ENCODE measurements at places on chromosomes 6 and 20.

- DNase-seq, result no peak
These were observed 47.6 kb downstream of the BACH2 start for GRCh38 chr6:90249034-90249433.

- DNase-seq, result no peak
These were observed 22.7 kb downstream of the PIM1 start for GRCh38 chr6:37192666-37193065.

DNA sequence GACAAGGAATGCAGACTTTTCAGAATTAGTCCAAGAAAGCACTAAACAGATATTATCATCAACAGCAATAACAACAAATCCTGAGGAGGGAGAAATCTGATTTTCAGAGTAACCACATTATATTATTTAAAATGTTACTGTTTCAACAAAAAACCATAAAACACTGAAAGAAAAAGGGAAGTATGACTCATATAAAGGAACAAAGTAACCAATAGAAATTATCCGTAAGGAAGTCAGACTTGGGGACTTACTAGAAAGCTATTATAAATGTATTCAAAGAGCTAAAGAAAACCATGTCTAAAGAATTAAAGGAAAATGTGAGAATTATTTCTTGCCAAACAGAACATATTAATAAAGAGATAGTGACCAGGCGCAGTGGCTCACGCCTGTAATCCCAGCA is 98.1 kb downstream of the MYLK4 start:
- DNase-seq, result no peak

GRCh38 chr6:46048646-46049297 is 33.1 kb upstream of the CLIC5 start:
- DNase-seq, result no peak

DNA sequence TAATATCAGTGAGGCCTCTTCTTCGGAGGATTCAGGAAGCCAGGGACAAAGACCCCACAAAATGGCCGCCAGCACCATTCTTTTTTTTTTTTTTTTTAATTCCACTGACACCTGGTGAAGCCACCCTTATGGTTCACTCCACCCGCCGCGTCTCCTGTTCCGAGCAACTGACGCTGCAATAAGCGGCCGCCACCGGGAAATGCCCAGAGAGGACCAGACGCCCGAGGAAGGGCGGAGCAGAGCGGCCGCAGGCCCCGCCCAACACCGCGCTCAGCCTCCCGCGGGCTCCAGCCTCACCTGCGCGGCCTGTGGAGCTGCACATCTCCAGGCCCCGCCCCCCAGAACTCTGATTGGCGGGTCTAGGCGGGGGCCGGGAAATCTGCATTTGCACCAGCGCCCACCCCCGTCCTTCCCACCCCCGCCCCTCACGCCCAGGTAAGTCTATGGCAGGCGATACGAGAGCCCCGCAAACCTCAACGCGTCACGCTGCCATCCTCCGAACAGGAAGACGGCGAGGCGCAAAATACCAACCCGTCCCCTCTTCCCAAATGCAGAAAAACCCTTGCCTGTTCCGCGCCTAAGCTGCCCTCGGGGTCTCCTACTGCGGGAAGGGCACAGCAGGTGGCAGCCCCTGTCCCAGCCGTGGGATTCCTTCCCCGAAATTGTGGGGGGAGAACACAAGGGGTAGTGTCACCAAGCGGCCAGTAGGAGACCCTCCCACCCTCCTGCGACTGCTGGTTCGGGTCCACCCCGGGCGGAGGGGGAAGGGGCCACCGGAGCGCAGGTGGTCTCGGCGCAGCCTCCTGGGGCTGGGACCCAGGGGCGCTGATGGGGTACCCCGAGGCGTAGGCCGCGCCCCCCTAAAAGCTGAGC is 960 bp downstream of the ATP9A start:
- DNase-seq, result peak; percentile 100

GRCh38 chr6:24127316-24127715 is 1.3 kb downstream of the NRSN1 start:
- no peak for DNase-seq

DNA sequence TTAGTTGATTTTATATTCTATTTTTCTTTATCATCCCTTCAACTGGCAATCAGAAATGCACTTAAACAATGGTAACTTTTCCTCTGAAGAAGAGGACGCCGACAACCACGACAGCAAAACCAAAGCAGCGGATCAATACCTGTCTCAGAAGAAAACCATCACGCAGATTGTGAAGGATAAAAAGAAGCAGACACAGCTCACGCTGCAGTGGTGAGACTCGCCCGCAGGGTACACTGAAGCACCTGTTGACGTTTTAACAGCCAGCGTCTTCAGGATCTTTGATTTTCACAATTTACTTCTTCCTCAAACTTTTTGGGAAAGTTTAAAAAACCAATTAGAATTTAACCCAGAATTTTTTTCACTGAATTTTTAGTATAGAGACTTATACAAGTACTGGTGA is 701 bp downstream of the RFX6 start:
- DNase-seq, result no peak

GRCh38 chr6:141483598-141484061 is 649.1 kb upstream of the GJE1 start:
- no peak for DNase-seq

GRCh38 chr6:133184798-133185372 is 56.3 kb upstream of the EYA4 start:
- no peak for DNase-seq

DNA sequence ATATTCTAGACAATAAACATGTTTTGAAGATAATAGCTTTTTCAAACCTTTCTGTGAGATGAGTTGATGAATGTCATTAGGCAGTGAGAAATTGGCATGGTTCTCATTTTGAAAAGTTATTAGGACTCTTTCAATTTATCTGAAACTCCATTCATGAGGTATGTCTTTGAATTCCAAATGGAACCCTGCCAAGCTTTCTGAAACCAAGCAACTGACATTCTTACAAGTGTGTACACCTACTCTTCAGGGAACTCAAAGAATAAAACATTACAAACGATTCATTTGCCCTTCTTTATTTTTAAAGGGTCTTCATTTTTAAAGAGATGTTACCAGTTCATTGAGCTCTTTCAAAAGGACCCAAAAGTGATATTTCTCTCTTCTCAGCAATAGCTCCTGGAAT is 2.1 kb upstream of the TRDN start:
- no peak for DNase-seq

- DNase-seq, result no peak
These were observed 48.6 kb upstream of the PKHD1 start for GRCh38 chr6:52136055-52136454.

DNA sequence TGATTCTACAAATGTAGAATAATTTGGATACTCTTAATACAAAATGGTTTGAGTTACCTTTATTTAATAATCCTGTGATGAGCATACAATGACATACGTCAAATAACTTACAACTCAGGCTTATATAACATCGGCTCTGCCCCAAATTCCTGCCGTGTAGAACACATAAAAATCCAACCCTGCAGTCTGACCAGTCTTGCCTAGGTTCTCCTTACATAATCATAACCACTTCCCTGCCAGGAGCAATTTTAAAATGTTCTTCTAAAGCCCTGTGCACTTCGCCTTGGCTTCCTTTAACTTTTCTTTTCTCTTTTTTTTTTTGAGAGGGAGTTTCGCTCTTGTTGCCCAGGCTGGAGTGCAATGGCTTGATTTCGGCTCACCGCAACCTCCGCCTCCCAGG is 16.2 kb upstream of the IER3 start:
- DNase-seq, result no peak

DNA sequence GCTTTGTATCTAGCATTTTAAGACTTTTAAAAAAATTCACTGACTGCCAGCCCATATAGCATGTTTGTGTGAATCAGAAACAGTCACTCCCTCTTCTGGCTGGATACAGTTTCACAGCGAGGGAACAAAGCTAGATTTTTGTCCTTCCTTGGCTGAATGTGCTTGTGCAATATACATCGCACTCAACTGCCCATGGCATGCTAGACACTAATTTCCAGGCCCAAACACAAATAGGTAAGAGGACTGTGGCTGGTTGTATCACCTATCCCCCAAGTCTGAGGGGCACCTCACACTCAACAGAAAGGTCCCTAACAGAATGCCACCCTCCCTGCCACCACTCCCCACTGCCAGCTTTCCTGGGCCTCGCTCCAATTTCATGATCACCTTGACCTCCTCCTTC is 16.2 kb upstream of the BLCAP start:
- DNase-seq, result peak; percentile 32

DNA sequence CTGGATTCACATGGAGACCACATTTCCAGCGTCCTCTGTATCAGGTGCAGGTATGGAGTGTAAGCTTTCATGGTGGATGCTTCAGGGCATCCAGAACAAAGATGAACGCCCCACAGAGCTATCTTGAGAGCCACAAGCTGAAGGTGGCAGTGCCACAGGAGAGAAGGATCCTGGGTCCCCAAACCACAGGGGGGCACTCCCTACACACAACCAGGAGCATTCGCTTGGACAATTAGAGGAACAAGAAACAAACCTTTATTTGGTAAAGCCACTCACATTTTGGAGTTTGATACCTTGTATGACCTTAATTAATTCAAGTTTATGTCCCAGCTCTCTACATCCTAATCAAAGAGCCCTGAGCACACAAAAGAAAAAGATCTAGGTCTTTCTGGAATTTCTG is 406.3 kb downstream of the PREX1 start:
- peak; percentile 64 for DNase-seq

- DNase-seq, result no peak
These were observed 114.6 kb upstream of the TCF21 start for GRCh38 chr6:133774356-133774755.

DNA sequence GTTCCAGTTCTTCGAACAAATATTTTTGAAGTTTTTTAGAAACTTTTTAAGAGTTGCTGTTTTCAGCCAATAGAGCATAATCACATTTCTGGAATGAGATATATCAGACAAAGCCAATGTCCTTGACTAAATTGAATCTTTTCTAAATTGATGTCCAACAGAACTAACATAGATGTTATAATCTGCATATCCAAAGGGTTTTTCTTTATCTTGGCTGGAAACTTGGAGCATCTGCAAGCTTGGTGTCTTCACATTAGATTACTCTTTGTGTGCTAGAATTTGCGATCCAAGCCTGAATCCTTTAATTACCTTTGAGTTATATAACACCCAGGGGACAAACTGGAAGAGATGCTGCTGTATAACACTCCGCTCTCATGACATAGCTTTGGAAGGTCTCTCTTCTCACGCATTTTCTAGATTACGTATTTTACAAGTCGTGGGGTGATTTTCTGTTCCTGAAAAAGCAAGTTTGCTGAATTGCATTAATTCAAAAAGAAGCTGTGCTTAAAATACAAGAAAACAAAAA is 64.4 kb upstream of the FUCA2 start:
- DNase-seq, result no peak

GRCh38 chr6:17179530-17180073 is 77.8 kb downstream of the STMND1 start:
- DNase-seq, result no peak

- no peak for DNase-seq
These were observed 54.0 kb downstream of the GMPR start for GRCh38 chr6:16292432-16292831.

DNA sequence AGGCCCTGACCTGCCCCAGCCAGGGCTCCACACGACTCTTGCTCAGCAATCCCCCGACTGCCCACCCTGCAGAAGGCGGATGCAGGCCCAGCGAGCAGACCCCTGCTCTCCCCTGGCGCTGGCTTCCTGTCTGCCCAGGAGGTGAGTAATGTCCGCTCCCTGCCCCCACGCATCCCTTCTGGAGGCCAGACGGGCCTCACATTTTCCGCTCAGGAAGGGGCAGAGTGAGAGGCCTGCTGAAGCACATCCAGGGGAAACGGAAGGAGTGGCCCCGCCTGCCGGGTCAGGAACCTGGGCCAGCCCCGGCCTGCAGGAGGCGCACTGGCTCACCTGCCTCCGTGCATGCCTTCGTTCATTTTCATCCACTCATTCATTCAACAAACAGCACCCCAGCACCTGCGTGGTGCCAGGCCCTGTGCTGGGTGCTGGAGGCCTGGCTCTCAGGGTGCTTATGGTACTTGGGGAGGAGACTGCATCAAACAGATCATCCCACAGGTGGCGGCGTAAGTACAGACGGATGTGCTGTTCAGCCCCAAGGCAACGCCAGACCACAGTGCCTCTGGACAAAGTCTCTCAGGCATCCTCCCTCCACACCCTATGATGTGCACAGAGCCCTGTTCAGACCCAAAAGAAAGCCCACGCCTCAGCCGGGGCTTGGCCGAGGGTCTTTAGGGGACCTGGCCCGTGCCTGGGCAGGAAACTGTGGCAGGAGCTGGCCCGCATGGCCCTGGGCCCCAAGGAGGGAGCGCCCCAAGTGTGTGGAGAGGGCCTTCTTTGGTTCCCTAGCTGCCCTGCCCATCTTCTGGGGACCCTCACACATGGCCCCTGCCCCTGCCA is 112.1 kb downstream of the ASXL1 start:
- peak; percentile 63 for DNase-seq

DNA sequence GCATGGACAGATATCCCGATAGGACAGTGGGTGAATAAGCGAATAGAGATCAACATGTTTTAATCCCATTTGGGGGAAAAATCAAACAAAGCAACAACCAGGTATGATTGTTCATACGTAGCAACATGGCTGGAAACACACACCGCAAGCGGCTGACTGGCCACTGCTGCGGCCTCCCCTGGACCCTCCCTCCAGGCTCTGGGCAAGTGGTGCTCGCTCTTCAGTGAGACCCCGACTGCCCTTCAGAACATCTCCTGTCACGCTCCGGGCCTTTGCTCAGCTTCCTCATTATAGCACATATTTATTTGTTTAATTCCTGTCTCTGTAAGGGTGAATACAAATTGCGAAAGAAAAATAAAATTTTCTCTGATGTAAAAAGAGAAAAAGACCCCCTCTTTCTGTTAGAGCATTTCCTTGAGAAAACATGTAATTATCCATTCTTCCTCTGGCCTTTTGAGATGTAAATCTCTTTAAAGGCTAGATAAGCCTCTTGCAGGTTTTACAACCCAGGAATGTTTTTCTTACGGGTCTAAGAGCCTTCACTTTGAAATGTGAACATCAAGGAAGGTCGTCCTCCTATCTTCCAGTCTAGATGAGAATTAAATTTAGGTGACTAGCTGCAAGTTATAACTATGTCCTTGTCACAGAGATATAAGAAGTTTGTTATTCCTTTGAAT is 11.0 kb upstream of the FAM210B start:
- no peak for DNase-seq

DNA sequence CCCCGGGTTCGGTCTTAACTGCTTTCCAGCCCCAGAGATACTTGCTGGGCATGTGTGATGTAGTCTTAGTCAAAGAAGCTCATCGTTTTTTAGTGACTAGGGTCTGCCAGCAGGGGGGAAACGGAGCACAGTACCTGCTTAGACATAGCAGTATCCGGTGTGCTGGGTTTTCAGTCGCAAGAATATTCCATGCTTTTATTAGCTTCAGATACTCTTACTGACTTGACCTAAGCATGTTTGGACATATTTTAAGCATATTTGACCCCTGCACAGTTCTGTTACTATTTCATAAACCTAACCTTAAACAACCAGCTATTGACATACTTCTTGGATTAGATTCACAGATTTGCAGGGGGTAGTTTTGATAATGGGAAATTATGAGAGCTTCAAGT is 3.0 kb downstream of the E2F3 start:
- DNase-seq, result peak; percentile 84

DNA sequence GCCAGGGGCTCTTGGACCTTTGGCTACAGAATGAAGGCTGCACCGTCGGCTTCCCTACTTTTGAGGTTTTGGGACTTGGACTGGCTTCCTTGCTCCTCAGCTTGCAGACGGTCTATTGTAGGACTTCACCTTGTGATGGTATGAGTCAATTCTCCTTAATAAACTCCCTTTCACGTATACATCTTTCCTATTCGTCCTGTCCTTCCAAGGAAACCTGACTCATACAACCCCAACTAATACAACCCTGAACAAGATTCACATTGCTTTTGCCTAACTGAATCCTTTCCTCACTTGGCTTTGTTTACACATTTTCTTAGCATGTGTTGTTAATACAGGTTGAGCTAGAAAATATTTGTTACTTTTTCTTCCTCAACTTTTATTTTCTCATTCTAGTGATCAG is 21.9 kb downstream of the TBXT start:
- no peak for DNase-seq

Measured in Calu3 (cell line).